Activated CD4-positive, alpha-beta T cell treated with anti-CD3 and anti-CD28 coated beads, Interleukin-2, Interleukin-4, amounts not matched to agents 100 ng/mL and 50 ng/mL, durations not matched to agents 16 hours and 8 hours (primary cell): ENCODE measurements at places on chromosomes 7 and 10.

DNA sequence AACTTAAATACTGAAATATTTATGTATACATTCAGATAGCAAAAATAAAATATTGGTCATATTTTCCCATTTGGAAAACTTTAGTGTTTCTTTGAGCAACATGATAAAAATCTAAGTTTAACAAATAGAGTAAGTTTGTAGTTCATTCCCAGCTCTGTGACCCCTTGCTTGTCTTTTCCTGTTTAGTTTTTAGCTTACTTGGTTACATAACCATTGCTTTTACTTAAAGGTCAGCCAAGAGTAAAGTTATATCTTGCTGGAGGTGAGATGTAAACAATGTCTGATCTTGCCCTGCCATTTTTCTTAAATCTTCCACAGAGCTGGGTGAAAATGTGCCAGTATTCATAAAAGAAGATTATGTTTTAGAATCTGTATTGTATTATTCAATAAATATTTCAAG is 46.7 kb upstream of the MDFIC start:
- no peak for DNase-seq

DNA sequence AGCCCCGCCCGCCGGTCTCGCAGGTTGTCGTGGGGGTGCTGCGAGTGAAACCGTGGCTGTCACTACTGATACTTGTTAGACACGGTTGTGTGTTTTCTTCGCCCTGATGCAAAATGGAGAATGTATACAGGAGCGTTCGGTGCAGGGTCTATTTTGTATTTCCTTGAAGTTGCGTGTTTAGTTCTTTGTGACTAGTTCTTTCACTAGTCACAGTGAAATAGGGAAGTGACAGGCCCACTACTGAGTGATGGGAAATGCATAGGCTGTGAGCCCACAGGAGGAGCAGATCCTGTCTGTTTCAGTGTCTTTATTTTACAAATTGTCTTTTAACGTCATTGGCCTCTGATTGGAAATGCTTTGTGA is 675 bp downstream of the ABRAXAS2 start:
- peak; percentile 26 for DNase-seq

DNA sequence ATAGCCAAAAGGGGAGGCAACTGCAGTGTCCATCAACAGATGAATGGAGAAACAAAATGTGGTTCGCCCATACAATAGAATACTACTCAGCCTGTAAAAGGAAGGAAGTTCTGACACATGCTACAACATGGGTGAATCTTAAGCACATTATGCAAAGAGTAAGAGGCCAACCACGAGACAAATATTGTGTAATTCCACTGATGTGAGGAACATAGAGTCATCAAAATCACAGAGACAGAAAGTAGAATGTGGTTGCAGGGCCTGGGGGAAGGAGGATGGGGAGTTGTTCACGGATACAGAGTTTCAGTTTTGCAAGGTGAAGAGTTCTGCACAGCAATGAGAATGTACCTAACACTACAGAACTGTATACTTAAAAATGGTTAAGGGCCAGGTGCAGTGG is 13.7 kb upstream of the C10orf71 start:
- peak; percentile 32 for DNase-seq

GRCh38 chr7:4065190-4065589 is 616.9 kb upstream of the FOXK1 start:
- no peak for DNase-seq

DNA sequence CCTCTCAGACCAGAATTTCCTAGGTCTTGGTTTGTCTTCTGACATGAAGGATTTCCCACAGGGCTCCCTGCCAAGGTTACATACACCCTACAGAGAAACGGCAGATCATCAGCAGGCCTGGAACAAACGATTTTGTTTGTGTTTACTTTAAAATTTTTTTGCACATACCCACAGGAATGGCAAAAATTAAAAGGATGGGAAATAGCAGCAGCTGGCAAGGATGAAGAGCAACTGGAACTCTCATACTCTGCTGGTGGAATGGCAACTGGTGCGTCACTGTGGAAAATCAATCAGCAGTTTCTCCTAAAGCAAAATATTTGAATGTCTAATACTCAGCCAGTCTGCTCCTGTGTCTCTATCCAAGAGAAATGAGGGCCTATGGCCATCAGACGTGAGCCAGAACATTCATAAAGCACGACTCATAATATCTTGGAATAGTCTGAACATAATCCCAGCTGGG is 6.5 kb downstream of the BAIAP2L1 start:
- no peak for DNase-seq

- no peak for DNase-seq
Observed at GRCh38 chr10:133473270-133473669, 19.5 kb downstream of the SCART1 start.

GRCh38 chr10:31604096-31604495 is 285.1 kb downstream of the ZEB1 start:
- no peak for DNase-seq

DNA sequence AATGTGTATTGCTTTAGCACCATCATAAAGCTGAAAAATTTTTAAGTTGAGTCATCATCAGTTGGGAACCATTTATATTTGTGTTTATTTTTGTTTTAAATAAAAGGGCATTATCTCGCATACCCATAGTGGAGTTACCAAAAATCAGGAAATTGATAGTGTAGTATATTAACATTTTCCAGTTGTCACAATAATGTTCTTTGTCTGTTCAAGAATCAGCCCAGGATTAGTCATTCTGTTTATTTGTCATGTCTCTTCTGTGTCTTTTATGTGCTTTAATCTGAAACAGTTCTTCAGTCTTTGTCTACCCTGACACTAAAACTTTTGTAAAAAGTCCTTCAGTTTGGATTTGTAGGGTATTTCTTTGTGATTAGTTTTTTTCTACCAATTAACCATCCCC is 827.8 kb upstream of the ZWINT start:
- DNase-seq = no peak

DNA sequence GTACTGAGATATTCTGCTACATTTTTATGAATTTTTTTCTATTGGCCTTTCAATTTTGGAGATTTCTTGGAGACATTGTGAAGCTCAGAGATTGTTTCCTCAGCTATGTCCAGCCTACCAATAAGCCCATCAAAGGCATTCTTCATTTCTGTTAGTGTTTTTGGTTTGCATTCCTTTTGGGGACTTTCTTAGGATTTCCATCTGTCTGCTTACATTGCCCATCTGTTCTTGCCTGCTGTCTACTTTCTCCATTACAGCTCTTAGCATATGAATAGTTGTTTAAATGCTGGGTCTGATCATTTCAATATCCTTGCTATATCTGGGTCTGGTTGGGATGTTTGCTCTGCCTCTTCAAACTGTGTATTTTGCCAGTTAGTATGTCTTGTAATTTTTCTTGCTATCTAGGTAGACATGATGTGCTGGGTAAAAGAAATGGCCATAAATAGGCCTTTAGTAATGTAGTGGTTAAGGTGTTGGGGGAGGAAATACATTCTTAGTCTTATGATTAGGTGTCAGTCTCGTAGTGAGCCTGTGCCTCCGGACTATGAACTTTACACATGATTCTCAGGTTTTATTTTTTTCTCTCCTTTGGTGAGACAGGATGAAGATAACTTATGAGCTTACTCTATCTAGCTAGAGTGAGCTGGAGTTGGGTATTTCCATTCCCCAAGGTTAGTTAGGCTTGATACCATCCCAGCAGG is 32.6 kb upstream of the NME8 start:
- no peak for DNase-seq

- DNase-seq = no peak
Observed at GRCh38 chr10:60454336-60454735, 64.7 kb upstream of the ANK3 start.

- no peak for DNase-seq
Observed at GRCh38 chr7:72504061-72504706, 92.0 kb upstream of the CALN1 start.

DNA sequence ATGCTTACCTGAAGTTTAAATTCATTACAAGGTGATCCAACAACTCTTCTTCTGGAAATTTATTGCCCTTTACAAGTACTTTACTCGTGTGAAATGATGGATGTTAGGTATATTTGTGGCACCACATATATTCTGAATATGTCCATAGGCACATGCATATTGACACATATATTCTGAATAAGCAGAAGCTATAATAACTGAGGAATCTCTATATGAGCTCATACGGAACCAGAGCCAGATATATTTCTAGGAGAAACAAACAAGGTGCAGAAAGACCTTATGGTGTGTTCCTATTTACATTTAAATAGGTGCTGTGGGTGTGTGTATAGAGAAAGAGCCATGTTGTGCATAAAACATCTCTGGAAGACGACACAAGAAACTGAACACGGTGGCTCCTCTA is 456.1 kb upstream of the NPVF start:
- no peak for DNase-seq

DNA sequence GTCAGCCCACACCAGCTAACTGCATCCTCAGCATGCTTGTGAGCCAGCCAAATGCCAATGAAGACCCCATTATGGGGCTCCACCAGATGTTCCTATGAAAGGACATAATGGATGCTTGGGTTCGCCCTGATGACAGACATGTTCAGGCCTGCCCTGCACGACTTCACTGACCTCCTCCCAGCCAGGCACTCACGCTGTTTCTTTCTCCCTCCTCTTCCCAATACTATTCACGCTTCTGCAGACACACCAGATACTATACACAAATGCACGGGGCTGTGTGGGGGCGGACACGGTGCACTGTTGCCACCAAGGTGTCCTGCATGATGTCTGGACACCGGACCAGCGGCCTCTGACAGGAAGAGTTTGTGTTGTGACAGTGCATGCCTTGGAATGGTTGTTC is 284.2 kb downstream of the PRPF18 start:
- no peak for DNase-seq

GRCh38 chr10:61621605-61622051 is 41.1 kb upstream of the CABCOCO1 start:
- no peak for DNase-seq

DNA sequence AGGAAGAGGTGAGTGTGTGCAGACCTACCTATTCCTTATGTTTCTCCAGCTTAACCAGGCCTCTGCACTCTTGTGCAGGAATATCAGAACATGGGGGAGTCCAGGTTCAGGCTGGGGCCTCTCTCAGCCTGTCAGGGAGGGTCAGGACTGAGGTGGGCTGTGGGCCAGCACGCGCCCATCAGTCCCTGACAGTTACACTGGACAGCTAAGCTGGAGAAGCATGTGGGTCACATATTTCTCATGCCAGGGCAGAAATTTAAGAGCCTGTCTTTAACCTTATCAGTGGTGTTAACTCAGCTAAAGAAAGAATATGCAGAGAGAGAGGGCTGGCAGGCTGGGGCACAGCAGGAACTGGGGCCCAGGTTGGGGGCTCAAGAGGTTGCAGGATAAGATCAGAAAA is 8.7 kb upstream of the POLD2 start:
- no peak for DNase-seq

DNA sequence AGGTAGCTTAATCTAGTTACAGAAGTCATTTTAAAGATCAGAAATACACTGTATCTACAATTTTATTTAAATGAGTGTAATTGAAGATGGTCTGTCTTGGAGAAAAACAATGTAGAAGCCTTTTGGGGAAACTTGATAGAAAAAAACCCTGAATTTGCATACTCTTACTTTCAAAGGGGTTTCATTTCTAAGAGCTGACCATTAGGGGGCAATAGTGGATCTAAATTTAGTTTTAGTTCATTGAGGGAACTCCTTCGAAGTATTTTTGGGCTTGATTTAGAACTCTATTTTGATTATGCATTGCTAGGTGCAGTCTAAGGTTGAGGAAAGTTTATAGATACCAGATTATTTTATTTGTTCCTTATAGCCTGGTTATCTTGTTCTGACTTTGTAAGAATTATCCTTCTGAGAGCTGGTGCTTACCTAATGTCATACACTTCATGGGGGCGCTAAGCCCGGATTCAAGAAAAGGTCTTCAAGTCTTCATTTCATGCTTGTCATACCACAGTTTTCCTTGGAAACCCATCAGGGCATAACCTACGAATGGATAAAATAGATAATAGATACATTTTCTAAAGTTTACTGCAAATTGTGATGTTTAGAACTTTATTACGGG is 69.1 kb upstream of the MXI1 start:
- DNase-seq = peak; percentile 67

GRCh38 chr10:125068406-125068805 is 92.0 kb downstream of the CTBP2 start:
- no peak for DNase-seq

DNA sequence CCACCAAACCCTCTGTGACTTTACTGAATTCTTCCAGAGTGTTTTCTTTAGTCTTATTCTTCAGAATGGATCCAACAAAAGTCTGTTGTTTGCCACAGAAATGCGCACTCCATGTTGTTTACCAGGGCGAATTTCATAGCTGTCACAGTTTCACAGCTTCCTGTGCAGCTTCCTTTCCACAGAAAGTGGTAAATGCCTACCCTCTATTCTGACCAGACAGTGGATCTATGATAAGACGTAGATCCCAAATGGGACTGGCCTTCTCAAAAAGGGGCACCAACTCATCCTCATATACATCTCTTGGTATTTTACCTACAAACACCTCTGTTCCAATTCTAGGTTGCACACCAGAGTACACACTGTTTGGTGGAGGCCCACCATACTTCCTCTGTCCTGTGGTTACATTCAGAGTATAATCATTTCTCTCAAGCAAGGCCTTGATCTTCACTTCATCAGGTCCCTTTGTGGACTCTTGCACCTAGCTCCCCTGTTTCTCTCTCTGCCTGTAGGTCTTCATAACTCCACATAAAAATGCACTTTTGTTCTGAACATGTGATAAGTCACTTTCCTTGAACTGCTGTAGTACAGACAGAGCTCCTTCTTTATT is 91.7 kb downstream of the MLLT10 start:
- DNase-seq = no peak

DNA sequence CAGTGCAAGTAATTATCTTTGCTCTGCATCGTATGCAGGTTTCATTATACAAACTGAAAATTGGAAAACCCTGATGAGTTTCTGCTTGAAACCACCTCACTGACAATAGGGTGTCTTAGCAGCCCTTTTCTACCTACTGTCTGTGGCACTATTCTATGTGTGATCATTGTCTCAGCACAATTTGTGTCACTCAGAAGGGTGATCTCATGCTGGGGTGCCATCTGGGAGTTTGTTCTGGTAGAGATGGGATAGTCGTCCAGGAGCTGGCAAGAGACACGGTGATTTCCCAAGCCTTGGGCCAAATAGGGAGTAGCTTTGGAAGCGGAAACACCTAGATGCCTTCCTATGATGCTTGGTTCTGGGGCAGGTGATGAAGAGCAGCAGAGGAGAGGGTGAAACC is 186.3 kb downstream of the FRMD4A start:
- DNase-seq = no peak

GRCh38 chr10:62562795-62563194 is 188.6 kb downstream of the ZNF365 start:
- peak; percentile 14 for DNase-seq

DNA sequence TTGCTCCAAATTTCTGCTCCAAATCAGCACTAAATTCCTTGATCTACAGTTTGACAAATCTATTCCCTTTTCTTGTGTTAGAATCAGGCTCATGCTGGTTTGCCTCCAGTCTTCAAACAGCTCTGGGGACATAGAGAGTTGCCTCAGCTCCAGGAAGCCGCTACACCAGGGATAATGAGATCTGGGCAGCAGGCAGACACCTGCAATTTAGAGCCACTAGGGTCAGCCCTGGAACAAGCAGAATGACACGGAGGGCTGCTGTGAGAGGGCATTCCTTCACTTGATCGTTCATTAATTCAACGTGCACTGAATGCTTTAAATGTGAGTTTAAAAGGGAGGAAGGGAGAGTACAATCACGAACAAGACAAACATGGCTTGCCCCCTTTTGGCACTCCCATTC is 3.7 kb upstream of the ELMO1 start:
- DNase-seq = no peak
